Fibroblast of skin of right biceps (primary cell): ENCODE measurements at places on chromosomes 7 and 10.

DNA sequence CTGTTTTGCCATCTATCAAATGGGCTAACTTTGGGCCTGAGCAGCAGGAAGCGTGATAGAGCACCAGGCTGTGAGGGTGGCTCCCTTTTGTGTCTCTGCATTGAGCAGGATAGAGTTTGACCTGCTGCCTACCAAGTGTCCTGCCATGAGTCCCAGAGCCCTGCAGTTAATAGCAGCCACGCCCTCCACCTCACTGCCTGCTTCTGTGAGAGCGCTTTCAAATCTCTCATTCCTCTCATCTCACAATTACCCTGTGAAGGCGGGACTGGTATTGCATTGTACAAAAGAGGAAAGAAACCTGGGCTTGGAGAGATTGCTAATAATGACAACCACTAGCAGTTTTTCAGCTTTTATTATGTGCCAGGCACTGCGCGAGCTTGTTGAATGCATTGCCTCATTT is 39.9 kb downstream of the UNC5B start:
- DNase-seq, result no peak

- peak; percentile 45 for DNase-seq
Measured at GRCh38 chr10:84267503-84268126, 22.8 kb downstream of the RGR start.

GRCh38 chr7:101884671-101885596 is 67.5 kb downstream of the CUX1 start:
- DNase-seq, result no peak

DNA sequence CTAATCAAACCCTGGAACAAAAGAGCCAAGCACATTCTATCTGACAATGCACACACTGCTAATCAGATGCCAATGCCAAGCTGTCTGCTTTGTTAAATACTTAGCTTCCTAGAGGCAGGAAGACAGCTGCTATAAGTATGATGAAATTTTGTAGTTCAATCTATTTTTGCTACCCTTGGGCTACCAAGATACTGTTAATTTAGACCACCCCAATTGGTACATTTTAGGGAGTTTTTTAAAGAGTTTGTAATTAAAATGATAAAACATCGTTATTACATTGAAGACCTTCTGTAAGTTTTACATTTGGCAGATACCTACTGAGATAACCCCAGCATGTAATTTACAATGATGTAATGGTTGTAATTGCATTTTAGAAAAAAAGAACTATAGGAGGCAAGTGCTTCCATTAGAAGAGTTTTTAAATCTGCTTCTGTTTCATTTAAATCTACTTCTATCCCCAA is 268.5 kb downstream of the ADK start:
- DNase-seq, result no peak

DNA sequence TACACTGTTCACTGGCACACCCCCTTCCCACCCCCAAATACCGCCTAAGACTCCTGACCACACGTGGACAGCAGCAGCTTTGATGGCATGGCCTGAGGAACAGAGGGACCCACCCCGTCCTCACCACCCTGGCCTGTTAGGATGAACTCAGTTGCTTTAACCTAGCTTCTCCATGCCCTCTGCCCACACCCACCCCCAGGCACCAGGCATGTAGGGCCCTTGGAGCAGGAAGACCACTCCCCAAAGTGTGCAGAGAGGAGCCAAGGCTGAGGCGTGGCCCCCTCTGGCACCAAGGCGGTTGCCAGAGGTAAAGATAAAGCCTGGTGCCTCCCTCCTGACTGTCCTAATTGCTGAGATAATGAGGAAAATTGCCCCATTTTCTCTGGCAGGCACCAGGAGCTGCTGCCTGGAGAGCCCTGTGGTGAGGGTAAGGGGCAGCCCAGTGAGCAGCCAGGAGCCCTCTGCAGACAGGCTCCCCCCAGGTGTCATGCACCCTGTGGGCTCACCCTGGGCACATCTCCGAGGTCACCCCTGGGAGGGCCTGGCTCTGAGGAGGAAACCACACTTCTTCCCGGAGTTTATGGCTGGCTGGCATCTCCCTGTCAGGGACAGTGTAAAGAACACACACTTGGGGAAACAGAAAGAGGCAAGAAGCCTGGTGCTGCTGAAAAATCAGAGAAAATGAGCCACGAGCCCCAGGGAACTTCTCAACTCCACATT is 47.7 kb downstream of the LRRC20 start:
- DNase-seq, result no peak
